ENCODE measurements at places on chromosomes 1 and 21.

GRCh38 chr21:36450511-36450910, 29.4 kb downstream of the CLDN14 start:
- DNase-seq, result no peak

DNA sequence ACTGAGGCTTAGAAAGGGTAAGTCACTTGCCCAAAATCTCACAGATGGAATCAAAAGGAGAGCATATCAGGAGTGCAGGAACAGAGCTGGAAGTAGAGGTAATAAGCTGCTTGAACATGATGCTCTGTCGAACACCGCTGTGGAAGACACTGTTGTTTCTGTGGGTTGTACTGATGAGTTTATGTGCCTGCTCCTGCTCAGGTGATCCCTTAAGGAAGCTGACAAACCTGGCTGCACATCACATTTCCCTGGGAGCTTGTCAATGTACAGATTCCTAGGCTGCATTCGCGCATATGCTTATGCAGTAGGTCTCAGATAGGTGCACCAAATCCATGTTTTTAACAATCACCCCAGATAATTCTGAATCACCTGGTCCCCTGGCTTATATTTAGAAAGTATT, 79.7 kb downstream of the ZNF326 start:
- no peak for DNase-seq

DNA sequence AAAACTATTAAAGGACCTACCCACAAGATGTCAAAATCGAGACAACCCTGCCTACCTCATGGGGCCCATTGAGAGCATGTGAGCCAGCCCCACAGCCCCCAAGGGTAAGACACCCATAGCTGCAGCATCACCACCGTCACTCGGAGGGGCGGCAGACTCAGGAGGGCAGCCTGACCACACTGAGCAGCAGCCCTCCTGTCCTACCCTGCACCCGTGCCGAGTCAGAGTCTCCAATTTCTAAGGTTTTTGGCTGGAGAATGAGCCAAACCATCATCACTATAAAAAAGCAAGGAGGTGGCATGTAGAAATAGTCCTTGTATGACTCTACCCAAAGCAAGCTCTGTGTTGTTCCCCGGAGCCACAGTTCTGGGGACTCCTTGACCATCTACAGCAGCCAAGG, 94.7 kb downstream of the SSBP3 start:
- DNase-seq, result no peak

GRCh38 chr1:53553734-53554509, 94.7 kb downstream of the DMRTB1 start:
- no peak for DNase-seq

DNA sequence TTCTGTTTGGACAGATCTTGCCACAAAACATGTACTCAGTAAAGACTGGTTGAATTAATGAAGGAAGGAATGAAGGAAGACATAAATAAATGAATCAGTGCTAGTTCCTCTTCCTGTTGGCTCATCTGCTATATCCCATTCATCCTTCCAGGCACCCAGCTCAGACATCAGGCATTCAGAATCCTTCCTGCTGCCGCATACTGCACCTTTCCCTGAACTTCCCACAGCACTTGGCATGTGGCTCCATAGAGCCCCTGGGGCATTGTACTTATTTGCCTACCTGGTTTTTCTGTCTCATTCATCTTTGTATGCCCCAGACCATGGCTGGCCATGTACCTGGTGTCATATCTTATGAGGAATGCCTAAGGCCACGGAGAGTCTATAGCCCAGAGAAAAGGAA, 34.4 kb upstream of the ZNF648 start:
- DNase-seq, result no peak

DNA sequence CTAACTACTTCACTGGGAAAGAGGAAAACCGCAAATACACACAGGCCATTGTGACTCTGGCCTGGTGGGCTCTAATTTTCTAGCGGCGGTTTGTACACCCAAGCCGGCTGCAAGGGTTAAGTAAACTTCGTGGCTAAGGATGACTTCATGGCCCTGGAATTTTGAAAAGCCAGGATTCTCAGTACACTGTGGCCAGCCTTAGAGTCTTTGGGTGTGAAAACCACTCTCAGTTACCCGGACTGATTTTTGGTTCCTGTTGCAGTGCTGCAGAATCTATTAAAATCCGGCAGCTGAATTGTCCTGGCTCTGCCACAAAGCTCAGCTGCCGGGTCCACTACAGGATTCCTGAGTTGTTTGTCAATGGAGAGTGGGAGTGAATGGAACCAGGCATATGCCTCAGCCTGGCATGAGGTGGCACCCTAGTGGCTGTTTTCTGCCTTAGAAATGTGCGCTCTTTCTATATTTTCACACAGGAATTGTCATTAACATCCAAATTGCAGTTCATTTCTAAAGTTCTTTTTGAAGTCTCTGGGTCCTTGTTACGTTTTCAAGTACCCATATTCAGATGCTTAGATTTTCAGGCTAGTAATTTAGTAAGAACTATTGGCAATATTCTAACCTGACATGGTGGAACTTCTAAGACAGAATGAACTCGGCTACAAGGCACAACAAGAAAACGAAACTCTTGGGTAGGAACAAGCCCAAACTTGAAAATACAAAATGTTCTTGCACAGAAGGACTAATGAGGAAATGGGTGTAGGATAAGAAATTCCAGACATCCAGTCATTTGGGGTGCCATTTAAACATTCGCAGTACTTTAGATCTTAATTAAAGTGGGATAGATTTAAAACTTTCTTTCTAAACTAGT, 255.9 kb downstream of the NFIA start:
- peak; percentile 73 for DNase-seq

- DNase-seq, result no peak
Observed at GRCh38 chr1:159866066-159866465, 3.6 kb upstream of the VSIG8 start.

GRCh38 chr1:57024428-57024827, 58.6 kb upstream of the C8B start:
- no peak for DNase-seq

DNA sequence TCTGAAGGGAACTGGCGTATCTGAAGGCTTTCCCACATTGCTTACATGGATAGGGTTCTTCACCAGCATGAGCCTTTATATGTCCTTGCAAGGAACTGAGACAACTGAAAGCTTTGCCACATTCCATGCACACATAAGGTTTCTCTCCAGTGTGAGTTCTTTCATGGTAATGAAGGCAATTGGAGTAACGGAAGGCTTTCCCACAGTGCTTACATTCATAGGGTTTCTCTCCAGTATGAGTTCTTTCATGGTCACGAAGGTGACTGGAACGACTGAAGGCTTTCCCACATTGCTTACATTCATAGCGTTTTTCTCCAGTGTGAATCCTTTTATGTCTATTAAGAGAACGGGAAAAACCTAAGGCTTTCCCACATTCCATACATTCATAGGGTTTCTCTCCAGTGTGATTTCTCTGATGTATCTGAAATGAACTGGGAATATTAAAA, 15.0 kb downstream of the ZNF124 start:
- DNase-seq, result no peak

- no peak for DNase-seq
Observed at GRCh38 chr1:114502080-114502479, 8.9 kb downstream of the TRIM33 start.
